K562 (cell line): ENCODE measurements at places on chromosomes 3 and 15. TPM values are rescaled to one million over a fixed set of nuclear protein-coding genes. Genes with fewer than 3 reads are reported as not detected.

- no peaks in the 10 kb centered on the region for H3K27me3 ChIP-seq
- H3K36me3 ChIP-seq: no peaks in the 10 kb centered on the region
- no peak overlapping the region for H3K27ac ChIP-seq
- no peak for DNase-seq
- no peak overlapping the region for H3K4me3 ChIP-seq
- H3K4me1 ChIP-seq: no peaks in the 10 kb centered on the region
These were observed 146.9 kb upstream of the RARB start for GRCh38 chr3:25281041-25281731.

- H3K4me1 ChIP-seq: no peaks in the 10 kb centered on the region
- H3K27ac ChIP-seq: no peak overlapping the region
These were observed 8.2 kb downstream of the LRIG1 start for GRCh38 chr3:66492672-66493071.

DNA sequence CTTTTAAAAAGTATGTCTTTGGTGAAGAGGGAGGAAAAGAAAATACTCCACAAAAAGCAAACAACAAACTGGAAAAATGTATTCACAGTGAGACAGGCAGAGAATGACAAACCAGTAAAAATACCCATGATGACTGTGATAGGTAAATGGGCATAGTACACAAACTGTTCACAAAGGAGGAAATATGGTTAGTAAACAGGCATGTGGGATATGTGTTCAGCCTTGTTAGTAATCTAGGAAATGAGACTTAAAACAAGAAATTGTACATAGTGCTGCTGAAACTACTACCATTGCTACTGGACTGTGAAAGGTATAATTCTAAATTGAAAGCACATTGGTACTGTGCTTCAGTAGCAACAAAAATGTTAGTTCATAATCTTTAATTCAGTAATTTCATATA, 50.1 kb downstream of the UBE2E2 start:
- H3K27me3 ChIP-seq: no peaks in the 10 kb centered on the region
- H3K36me3 ChIP-seq: no peaks in the 10 kb centered on the region
- H3K27ac ChIP-seq: no peak overlapping the region

GRCh38 chr3:14533457-14533958, 6.6 kb downstream of the GRIP2 start:
- no peaks in the 10 kb centered on the region for H3K36me3 ChIP-seq
- peaks cover 10% of the 10 kb centered on the region; the same call in 1 of the 2 replicates for H3K27me3 ChIP-seq
- H3K27ac ChIP-seq: no peak overlapping the region
- H3K4me3 ChIP-seq: no peak overlapping the region

The LOXL1 gene
- total RNA-seq: not detected in 2 replicates

- H3K4me1 ChIP-seq: no peaks in the 10 kb centered on the region; the same call in 1 of the 2 replicates
- DNase-seq: no peak
- no peaks in the 10 kb centered on the region for H3K36me3 ChIP-seq
- H3K4me3 ChIP-seq: no peak overlapping the region
- no peaks in the 10 kb centered on the region for H3K27me3 ChIP-seq
- H3K27ac ChIP-seq: no peak overlapping the region
These were observed 69.2 kb downstream of the ABHD5 start for GRCh38 chr3:43759938-43760337.

- no peaks in the 10 kb centered on the region for H3K27me3 ChIP-seq
- H3K4me1 ChIP-seq: no peaks in the 10 kb centered on the region; the same call in 1 of the 2 replicates
- no peak overlapping the region for H3K4me3 ChIP-seq
- no peak overlapping the region for H3K27ac ChIP-seq
- H3K36me3 ChIP-seq: no peaks in the 10 kb centered on the region
These were observed 87.8 kb upstream of the RNU6-1 start for GRCh38 chr15:67927501-67928168.

- no peaks in the 10 kb centered on the region for H3K4me1 ChIP-seq
- no peak for DNase-seq
- no peak overlapping the region for H3K27ac ChIP-seq
- no peak overlapping the region for H3K4me3 ChIP-seq
- no peaks in the 10 kb centered on the region for H3K27me3 ChIP-seq
These were observed 416.2 kb downstream of the IGSF11 start for GRCh38 chr3:118618247-118619040.

DNA sequence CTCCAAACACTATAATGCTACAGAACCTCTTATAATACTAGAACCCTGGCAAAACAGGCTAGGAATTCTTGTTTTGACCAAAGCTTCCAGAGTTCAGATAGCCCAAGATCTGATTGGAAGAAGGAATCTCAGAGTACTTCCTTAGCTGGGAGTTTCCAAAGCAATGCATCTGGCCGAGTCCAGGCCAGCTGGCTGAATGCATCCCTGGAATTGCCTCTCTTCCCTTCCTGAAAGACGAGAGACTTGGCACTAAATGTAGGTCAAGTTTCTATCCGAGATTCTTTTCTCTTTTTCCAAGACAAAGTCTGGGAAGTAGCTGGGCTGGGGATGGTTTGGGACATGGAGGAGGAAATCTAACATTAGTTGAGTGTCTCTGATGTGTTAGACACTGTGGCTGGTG, 68.7 kb upstream of the ADPGK start:
- no peak overlapping the region for H3K4me3 ChIP-seq
- H3K27ac ChIP-seq: no peak overlapping the region
- H3K36me3 ChIP-seq: no peaks in the 10 kb centered on the region
- no peaks in the 10 kb centered on the region for H3K4me1 ChIP-seq

DNA sequence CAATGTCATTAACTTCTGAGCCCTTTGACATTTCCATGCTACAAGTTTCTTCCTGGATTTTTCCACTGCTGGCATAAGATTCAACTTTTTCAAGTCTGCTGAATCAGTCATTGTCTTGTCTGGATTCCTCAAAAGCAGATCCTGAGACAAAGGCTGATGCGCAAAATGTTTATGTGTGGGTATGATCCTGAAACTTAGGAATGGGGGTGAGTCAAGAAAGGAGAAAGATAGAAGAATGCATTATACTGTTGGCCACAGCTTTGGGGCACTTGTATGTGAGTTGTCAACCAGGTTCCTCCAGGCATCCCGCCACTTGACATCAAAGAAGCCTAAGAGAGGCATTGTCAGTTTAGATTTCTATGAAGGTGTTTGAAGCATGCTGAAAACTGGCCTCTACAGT, 50.4 kb downstream of the FOXB1 start:
- no peak overlapping the region for H3K4me3 ChIP-seq
- no peaks in the 10 kb centered on the region for H3K36me3 ChIP-seq
- no peak for DNase-seq
- H3K27ac ChIP-seq: no peak overlapping the region
- H3K27me3 ChIP-seq: no peaks in the 10 kb centered on the region
- H3K4me1 ChIP-seq: no peaks in the 10 kb centered on the region

The SLC2A2 gene
- total RNA-seq: 0.18 TPM in 1 of 2 replicates, not detected in the other

The AVEN gene
- total RNA-seq: 3.7 and 4.8 TPM in 2 replicates

DNA sequence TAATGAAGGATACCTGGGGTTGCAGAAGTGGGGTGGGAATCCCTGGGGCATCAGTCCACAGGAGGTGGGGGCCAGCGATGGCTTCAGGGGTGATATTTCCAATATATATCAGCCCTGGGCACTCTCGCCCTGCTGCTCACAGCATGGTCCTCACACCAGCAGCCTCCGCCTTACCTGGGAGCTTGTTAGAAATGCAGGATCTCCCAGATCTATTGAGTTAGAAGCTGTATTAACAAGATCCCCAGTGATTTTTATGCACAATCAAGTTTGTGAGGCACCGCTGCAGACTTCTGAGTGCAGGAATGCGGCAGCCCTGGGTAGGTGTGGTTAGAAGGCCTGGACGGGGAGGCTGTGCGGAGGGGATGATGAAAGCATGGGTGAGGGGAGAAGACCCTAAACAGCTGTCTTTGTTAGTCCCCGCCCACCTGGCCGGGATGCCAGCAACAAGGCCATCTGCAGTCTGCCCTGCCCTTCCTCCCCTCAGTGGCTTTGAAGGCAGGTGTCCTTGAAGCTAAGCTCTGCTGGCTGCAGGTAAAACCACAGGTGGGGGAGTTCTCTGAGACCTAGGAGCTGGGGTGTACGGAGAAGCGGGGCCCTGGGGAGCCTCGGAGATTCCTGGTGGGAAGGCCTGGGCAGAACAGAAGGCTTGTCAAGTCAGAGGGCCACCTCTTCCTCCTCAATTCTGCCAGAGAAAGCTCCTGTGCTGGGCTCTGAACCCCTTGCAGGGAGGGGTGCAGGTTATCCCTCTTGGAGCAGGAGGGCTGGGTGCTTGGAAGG, 11.4 kb downstream of the FAM107A start:
- peaks cover 51% of the 10 kb centered on the region for H3K27me3 ChIP-seq
- H3K4me1 ChIP-seq: no peaks in the 10 kb centered on the region
- H3K27ac ChIP-seq: no peak overlapping the region
- H3K4me3 ChIP-seq: no peak overlapping the region
- no peaks in the 10 kb centered on the region for H3K36me3 ChIP-seq

DNA sequence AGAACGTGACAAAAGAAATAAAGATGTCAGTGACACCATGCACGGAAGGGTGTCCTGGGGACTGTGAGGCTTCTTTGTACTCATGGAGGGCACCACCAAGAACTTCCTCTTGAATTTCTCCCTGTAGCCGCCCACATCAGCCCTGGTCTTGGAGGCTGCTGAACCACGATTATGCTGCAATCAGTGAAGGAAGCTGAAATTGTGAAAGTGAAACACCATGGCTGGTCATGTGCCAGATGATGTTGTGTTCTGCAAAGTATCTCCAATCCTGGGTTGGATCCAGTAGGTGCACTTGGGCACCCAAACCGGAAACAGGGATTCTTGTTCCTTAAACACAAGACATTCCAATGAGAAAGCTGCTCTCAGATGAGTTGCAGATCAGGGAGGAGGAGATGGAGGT, 104.4 kb upstream of the GOLGA6L6 start:
- H3K4me1 ChIP-seq: no peaks in the 10 kb centered on the region
- no peak for DNase-seq
- H3K4me3 ChIP-seq: no peak overlapping the region
- H3K36me3 ChIP-seq: no peaks in the 10 kb centered on the region

DNA sequence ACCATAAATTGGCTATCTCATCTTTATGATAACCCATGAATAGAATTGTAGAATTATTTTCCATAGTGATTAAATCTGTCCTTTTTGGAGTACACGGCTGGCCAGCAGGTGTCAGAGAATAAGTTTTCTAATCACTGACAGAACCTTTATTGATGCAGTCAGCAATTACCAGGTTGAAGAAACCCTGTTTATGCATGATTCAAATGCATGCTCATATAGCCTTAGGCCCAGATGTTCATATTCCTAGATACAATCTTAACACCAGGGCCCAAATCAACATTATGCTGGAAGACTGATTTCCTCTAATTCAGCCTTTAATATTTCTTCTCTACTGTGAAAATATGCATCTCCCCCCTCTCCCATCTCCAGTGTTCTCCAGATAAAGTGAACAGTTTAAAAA, 243.5 kb upstream of the DCBLD2 start:
- H3K4me1 ChIP-seq: no peaks in the 10 kb centered on the region
- no peaks in the 10 kb centered on the region for H3K27me3 ChIP-seq
- H3K27ac ChIP-seq: no peak overlapping the region
- no peaks in the 10 kb centered on the region for H3K36me3 ChIP-seq
- H3K4me3 ChIP-seq: no peak overlapping the region

DNA sequence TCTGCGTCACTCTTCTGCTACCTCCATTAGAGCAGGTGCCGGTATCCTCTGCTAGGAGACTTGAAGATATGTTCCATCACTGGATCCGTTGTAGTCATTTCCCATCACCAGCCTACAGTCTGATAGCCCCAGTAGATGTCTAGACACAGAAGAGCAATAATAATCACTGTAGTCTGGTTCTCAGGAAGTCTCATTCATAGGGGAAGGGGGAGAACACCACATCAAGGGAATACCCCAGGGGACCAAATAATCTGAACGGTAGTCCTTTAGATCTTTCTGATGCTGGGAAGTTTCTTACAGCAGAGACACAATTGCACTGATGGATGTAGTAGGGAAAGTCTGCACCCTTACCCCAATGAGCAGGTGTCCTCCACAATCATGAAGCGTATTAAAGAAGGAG, 595.0 kb downstream of the EPHA3 start:
- DNase-seq: no peak
- no peaks in the 10 kb centered on the region for H3K36me3 ChIP-seq
- no peak overlapping the region for H3K4me3 ChIP-seq
- H3K27me3 ChIP-seq: no peaks in the 10 kb centered on the region
- H3K27ac ChIP-seq: no peak overlapping the region
- no peaks in the 10 kb centered on the region for H3K4me1 ChIP-seq

The TGM5 gene
- not detected in 2 replicates for total RNA-seq
